Stomach (tissue), 19 donors: ENCODE measurements at places on chromosomes 12 and 14. TPM values are rescaled to one million over a fixed set of nuclear protein-coding genes. Genes with fewer than 3 reads are reported as not detected.

DNA sequence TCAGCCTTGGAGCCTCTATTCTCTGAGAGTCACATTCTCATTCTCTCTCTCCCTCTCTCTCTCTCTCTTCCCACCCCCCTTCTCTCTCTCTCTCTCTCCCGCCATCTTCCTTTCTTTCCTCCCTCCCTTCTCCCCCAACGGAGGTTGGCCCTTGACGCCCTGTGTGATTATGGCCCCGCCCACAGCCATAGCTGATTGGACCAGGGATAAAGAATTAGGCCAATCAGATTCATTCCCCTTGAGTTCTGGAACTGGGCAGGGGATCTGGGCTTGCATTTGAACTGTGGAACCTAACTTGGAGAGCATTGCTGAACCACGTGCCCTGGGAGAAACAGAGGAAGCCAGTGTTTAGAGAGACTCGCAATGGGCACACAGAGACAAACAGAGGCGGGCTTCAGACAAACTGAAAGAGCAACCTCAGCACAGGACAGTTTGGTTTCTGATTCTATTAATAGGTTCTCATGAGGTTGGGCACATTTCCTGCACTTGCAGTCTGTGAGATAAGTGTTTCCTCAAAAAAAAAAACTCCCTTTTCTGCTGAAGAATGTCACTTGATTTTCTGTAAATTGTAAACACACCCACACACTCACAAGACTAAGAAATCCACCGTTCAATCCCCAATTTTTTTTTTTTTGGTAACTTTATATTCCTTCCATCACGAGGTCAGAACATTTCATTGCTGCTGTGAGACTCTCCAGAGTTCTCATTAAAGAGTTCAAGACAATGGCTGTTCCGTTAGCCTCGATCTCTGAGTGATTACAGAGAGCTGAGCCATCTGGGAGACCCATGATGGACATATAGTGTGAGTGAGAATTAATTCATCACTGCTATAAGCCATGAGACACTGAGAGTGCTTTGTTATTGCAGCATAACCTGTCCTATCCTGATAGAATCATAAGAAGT lies 3.5 kb upstream of the P2RX7 start:
- H3K27me3 ChIP-seq, result no peaks in the 10 kb centered on the region
- H3K4me1 ChIP-seq, result peaks cover 32% of the 10 kb centered on the region
- H3K27ac ChIP-seq, result peak overlapping the region; percentile 34
- no peaks in the 10 kb centered on the region for H3K36me3 ChIP-seq
- H3K4me3 ChIP-seq, result peak overlapping the region; percentile 15
- DNase-seq, result peak; percentile 81

DNA sequence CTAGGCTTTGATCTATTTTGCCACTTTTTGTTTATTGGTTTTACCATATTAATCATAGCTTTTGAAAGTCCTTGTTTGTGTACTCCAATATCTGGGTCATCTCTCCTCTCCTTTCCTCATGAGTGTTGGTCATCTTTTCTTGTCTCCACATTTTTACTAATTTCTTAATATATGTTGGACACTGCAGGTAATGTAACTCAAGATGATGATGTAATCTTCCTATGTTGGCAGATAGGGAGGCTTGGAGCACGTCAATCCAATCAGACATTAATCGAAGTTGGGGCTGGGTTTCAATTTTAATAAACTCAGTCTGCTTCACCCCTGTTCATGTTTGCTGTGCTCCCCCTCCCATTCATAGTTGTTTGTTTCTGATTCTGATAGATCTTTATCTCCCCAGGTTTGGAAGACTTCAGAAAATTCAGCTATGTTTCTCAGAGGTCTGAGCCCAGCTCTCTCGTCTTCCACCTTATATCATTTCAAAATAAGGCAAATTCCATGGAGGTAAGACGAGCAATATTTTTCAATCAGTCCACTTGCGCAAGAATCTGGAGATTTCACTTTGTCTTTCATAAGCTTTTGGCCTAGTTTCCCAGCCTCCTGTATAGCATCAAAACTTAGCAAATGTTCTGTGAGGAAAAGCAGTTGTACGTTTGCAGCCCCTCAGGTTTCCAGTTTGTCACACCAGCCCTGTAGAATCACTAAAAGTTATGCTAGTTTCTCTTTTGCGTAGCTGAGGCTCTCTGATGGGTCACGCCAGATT lies 504.1 kb downstream of the TMTC2 start:
- peak; percentile 8 for DNase-seq
- H3K27me3 ChIP-seq, result no peaks in the 10 kb centered on the region
- H3K27ac ChIP-seq, result no peak overlapping the region
- H3K4me3 ChIP-seq, result no peak overlapping the region

GRCh38 chr12:125888921-125889320 lies 823.7 kb downstream of the AACS start:
- no peaks in the 10 kb centered on the region for H3K4me1 ChIP-seq
- no peaks in the 10 kb centered on the region for H3K27me3 ChIP-seq
- H3K36me3 ChIP-seq, result no peaks in the 10 kb centered on the region
- no peak for DNase-seq

DNA sequence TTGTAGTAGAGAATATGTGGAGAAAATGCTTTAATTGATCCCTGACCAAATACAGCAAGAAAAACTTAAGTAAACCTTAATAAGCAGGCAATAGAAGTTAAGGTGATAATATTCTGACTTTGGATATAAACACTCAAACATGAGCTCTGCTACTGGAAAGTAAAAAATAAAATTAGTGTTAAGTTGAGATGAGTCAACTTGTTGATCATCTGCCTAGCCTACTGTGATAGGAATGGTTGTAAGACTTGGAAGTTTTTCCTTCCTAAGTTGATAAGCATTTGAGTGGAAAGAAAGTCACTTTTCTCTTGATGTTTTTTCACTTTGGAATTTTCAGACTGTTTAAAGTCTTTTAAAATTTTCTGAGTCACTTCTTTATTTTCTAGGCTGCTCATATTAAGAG lies 26.0 kb downstream of the ADIPOR2 start:
- H3K4me3 ChIP-seq, result no peak overlapping the region
- no peak for DNase-seq
- H3K4me1 ChIP-seq, result peaks cover 99% of the 10 kb centered on the region
- H3K27ac ChIP-seq, result no peak overlapping the region
- H3K27me3 ChIP-seq, result no peaks in the 10 kb centered on the region
- no peaks in the 10 kb centered on the region for H3K36me3 ChIP-seq

DNA sequence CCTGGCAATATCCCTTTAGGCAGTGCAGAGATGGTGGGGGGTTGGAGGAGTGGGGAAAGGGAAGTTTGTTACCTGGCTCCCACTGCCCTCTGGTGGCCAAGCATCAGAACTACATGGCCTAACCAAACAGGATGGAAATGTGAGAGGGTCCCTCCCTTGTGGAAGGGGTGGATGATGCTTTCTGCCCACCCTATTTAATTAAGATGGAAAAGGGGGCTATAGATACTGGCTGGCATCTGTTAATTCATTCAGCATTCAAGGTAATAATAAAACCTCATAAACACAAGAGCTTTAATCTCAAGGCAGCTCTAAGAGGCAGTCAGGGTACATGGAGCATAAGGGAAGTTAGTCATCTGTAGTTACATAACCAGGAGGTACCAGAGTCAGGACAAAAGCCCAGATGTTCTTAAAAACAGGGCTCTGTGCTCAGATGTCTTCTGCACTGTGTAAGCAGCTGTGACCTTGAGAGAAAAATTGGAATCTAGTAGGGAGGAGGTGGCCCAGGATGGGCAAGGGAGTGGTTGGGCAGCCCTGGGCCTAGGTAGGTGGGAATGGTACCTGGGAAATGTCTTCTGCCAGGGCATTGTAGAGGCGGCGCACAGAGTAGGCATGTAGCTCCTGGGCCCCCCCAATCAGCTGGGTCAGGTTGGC lies 4.6 kb downstream of the AP1G2 start:
- H3K4me3 ChIP-seq, result no peak overlapping the region
- no peak overlapping the region for H3K27ac ChIP-seq

DNA sequence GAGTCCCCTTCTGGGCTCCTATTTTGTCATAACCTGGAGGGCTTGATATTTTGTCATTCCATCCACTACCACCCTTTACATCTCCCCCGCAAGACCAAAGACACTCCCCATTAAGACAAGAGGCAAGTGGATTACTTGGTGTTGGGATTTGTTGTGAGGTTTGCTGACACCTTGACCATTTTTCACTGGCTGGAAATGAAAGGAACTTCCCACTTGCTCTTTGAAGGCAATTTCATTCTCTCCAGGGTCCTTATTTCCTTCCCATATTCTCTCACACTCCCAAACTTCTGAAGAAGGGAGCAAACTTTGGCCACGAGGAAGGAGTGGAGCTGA lies 14.9 kb downstream of the AGAP2 start:
- H3K27me3 ChIP-seq, result no peaks in the 10 kb centered on the region
- H3K36me3 ChIP-seq, result peaks cover 44% of the 10 kb centered on the region
- peaks cover 24% of the 10 kb centered on the region for H3K4me1 ChIP-seq
- H3K27ac ChIP-seq, result no peak overlapping the region
- DNase-seq, result no peak

Gene CCND2
- 27.4 TPM for total RNA-seq
